BJ (cell line): ENCODE measurements at places on chromosomes 11 and 22.

GRCh38 chr22:29004647-29005371, 56.8 kb downstream of the C22orf31 start:
- DNase-seq = no peak

GRCh38 chr11:94597896-94598295, 30.7 kb downstream of the PIWIL4 start:
- DNase-seq = no peak

DNA sequence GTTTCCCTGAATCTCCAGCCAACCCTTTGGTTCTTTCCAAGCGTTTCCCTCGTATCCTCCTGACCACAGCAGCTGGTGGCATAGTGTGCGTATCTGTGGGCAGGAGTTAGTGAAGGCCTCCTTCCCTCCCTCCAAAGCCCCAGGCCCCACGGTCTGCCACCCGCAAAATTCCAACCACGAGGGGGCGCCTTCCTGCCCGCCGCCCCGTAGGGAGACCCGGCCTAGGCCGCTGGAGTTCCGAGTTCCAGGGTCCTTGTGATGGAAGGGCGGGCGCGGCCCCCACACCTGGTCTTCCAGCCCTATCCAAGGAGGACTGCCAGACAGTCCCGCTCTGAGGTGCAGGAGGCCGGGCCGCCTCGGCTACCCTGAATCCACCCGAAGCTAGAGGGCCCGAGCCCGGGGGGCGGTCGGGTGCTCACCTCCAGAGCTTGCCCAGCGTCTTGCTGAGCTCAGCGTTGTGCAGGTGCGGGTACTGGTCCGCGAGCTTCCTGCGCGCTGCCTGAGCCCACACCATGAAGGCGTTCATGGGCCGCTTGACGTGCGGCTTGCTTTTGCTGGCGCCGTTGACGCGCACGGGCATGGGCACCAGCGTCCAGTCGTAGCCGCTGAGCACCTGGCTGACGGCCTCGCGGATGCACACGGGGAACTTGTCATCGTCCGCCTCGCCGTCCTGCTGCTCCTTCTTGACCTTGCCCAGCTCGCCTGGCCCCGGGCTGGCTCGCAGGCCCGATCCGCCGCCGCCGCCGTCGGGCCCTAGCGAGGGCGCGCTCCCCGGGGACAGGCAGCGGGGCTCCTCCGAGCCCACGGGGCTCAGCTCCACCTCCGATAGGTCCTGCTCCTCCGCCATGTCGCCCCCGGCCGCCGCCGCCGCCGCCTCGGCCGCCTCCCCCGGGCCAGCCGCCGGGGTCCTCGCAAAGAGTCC, 1.2 kb downstream of the SOX10 start:
- no peak for DNase-seq

GRCh38 chr11:22340701-22341587, 2.8 kb downstream of the SLC17A6 start:
- DNase-seq = no peak

- no peak for DNase-seq
These were observed 192.8 kb downstream of the GRIK4 start for GRCh38 chr11:120704256-120704750.
